ENCODE measurements at places on chromosomes 16 and 17. TPM values are rescaled to one million over a fixed set of nuclear protein-coding genes. Genes with fewer than 3 reads are reported as not detected.

The ANKRD40CL gene
- total RNA-seq: not detected

- H3K27ac ChIP-seq: no peak overlapping the region
- no peaks in the 10 kb centered on the region for H3K27me3 ChIP-seq
- DNase-seq: no peak
- no peak overlapping the region for H3K4me3 ChIP-seq
These were observed 33.9 kb downstream of the CACNG1 start for GRCh38 chr17:67078292-67078691.

GRCh38 chr17:5126719-5127488 is 11.1 kb downstream of the USP6 start:
- peak; percentile 4 for DNase-seq
- peaks cover 21% of the 10 kb centered on the region for H3K27me3 ChIP-seq
- H3K27ac ChIP-seq: no peak overlapping the region
- H3K4me1 ChIP-seq: peaks cover 2% of the 10 kb centered on the region
- H3K4me3 ChIP-seq: no peak overlapping the region

GRCh38 chr17:41625602-41626001 is 1.2 kb upstream of the KRT17 start:
- no peaks in the 10 kb centered on the region for H3K4me1 ChIP-seq
- no peak for DNase-seq
- H3K27me3 ChIP-seq: no peaks in the 10 kb centered on the region
- H3K36me3 ChIP-seq: no peaks in the 10 kb centered on the region
- H3K4me3 ChIP-seq: no peak overlapping the region
- no peak overlapping the region for H3K27ac ChIP-seq

DNA sequence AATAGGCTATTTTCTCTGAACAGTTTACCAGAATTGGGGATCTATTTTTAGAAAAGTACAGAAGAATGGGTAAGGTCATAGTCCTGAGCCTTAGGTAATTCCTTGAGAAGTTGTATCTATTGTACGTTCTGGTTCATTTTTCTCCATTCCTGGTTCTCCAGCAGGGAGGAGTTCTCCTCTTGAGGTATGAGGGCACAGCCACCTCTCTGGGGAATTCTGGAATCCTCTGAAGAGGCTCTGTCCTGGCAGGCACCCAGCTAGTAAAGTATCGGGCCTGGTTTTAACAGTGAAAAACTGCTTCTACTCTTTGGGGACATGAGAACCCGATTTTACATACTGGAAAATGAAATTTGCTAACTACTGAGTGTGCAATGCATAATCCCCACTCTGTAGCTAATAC is 19.6 kb upstream of the PMFBP1 start:
- no peaks in the 10 kb centered on the region for H3K36me3 ChIP-seq
- no peak overlapping the region for H3K4me3 ChIP-seq
- DNase-seq: no peak
- H3K4me1 ChIP-seq: no peaks in the 10 kb centered on the region
- no peaks in the 10 kb centered on the region for H3K27me3 ChIP-seq

DNA sequence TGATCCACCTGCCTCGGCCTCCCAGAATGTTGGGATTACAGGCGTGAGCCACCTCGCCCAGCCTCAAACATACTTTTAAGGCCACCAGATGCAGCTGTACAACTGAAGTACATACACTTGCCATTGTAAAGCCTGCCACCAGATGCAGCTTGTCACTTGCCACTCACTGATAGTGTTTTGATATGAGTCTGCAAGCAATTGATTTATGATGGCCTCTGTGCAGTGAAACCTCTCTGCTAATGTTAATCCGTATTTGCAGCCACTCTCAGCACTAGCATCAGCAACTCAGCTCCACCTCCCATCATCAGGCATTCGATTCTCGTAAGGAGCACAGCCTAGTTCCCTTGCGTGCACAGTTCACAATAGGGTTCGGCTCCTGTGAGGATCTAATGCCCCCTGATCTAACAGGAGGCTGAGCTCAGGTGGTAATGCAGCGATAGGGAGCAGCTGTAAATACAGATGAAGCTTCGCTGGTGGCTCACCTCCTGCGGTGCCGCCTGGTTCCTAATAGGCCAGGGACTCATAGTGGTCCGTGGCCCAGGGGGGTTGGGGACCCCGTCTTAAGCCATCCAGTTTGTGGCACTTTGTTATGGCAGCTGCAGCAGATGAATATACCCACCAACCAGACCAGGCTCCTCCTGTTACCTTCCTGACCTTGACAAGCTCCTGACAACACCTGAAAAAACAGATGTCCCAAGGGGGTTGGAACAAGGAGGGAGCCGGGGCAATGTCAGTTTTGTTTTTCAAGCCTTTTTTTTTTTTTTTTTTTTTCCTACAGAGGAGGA is 1.3 kb upstream of the HERPUD1 start:
- no peaks in the 10 kb centered on the region for H3K27me3 ChIP-seq
- peaks cover 30% of the 10 kb centered on the region for H3K36me3 ChIP-seq
- peak overlapping the region; percentile 99 for H3K27ac ChIP-seq
- H3K4me1 ChIP-seq: peaks cover 25% of the 10 kb centered on the region
- peak overlapping the region; percentile 99 for H3K4me3 ChIP-seq
- DNase-seq: no peak

GRCh38 chr16:74902161-74902560 is 82.8 kb downstream of the WDR59 start:
- DNase-seq: no peak
- H3K36me3 ChIP-seq: peaks cover 30% of the 10 kb centered on the region
- no peaks in the 10 kb centered on the region for H3K27me3 ChIP-seq
- H3K27ac ChIP-seq: no peak overlapping the region

- H3K4me3 ChIP-seq: no peak within 1 kb of the TSS
- peaks cover 41% of the 10 kb centered on the region for H3K27me3 ChIP-seq
- no peaks in the 10 kb centered on the region for H3K4me1 ChIP-seq
- DNase-seq: no peak
- no peaks in the 10 kb centered on the region for H3K36me3 ChIP-seq
These were observed at the start of gene CDH11 for GRCh38 chr16:65121870-65122723. TSS of gene CDH11 (minus strand) at chr16:65122063. CDS start at chr16:65004869, 117,194 bp downstream.

- no peak overlapping the region for H3K27ac ChIP-seq
- H3K27me3 ChIP-seq: peaks cover 11% of the 10 kb centered on the region
- no peak for DNase-seq
- H3K36me3 ChIP-seq: peaks cover 2% of the 10 kb centered on the region
- H3K4me1 ChIP-seq: peaks cover 9% of the 10 kb centered on the region
These were observed 4.4 kb upstream of the SLC39A11 start for GRCh38 chr17:73096866-73097265.

DNA sequence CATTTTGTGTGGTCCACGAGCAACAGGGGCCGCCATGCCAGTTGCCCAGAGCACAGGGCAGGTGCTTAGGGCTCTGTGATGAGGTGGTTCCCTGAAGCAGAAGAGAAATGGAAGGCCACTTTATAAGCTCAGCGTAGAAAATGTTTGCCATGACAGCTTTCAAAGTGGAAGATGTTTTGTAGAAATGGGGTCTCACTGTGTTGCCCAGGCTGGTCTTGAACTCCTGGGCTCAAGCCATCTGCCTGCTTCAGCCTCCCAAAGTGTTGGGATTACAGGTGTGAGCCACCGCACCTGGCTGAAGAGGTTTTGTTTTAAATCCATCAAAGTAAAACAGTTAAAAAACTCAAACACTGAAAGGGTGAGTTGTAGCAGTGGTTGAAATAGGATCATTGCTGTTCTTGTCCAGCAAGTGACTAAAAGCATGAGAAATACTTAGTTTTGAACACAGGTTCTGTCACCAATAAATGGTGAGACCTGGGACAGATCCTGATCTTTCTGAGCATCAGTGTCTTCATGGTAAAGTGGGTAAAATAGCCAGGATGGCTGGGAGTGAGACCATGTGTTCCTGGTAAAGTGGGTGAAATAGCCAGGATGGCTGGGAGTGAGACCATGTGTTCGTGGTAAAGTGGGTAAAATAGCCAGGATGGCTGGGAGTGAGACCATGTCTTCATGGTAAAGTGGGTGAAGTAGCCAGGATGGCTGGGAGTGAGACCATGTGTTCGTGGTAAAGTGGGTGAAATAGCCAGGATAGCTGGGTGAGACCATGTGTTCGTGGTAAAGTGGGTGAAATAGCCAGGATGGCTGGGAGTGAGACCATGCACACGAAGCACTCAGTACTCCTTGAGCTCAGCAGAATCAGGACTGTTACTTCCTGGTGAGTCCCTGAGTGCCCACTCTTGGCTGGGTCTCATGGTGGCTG is 46.0 kb downstream of the BANP start:
- H3K27ac ChIP-seq: no peak overlapping the region
- peaks cover 21% of the 10 kb centered on the region for H3K36me3 ChIP-seq
- H3K4me3 ChIP-seq: no peak overlapping the region
- no peaks in the 10 kb centered on the region for H3K4me1 ChIP-seq
- DNase-seq: no peak
- no peaks in the 10 kb centered on the region for H3K27me3 ChIP-seq

The TM4SF5 gene
- not detected for total RNA-seq

GRCh38 chr17:13485327-13485726 is 116.4 kb downstream of the HS3ST3A1 start:
- no peaks in the 10 kb centered on the region for H3K36me3 ChIP-seq
- no peaks in the 10 kb centered on the region for H3K27me3 ChIP-seq
- no peak for DNase-seq
- H3K4me1 ChIP-seq: no peaks in the 10 kb centered on the region
- no peak overlapping the region for H3K4me3 ChIP-seq

The VTN gene
- total RNA-seq: 0.12 TPM

GRCh38 chr16:86211800-86212199 is 298.5 kb upstream of the FOXF1 start:
- H3K27ac ChIP-seq: no peak overlapping the region
- H3K4me3 ChIP-seq: no peak overlapping the region
- no peaks in the 10 kb centered on the region for H3K36me3 ChIP-seq
- no peak for DNase-seq
- no peaks in the 10 kb centered on the region for H3K27me3 ChIP-seq

The ZNF500 gene
- 18.7 TPM for total RNA-seq

- H3K36me3 ChIP-seq: no peaks in the 10 kb centered on the region
- peaks cover 3% of the 10 kb centered on the region for H3K4me1 ChIP-seq
- no peak overlapping the region for H3K27ac ChIP-seq
- no peak overlapping the region for H3K4me3 ChIP-seq
- H3K27me3 ChIP-seq: peaks cover 52% of the 10 kb centered on the region
These were observed 7.0 kb upstream of the ARHGAP23 start for GRCh38 chr17:38421171-38421841.

GRCh38 chr16:89704281-89704680 is 2.8 kb upstream of the SPATA2L start:
- no peak overlapping the region for H3K4me3 ChIP-seq
- H3K27ac ChIP-seq: no peak overlapping the region
- H3K4me1 ChIP-seq: peaks cover 18% of the 10 kb centered on the region
- no peaks in the 10 kb centered on the region for H3K36me3 ChIP-seq
- no peak for DNase-seq

- peaks cover 17% of the 10 kb centered on the region for H3K27me3 ChIP-seq
- H3K4me3 ChIP-seq: no peak overlapping the region
- H3K36me3 ChIP-seq: peaks cover 4% of the 10 kb centered on the region
- H3K4me1 ChIP-seq: peaks cover 49% of the 10 kb centered on the region
- H3K27ac ChIP-seq: no peak overlapping the region
- no peak for DNase-seq
These were observed 16.4 kb upstream of the HERPUD1 start for GRCh38 chr16:56915336-56916119.

The ST6GALNAC2 gene
- not detected for total RNA-seq

- H3K4me1 ChIP-seq: peaks cover 33% of the 10 kb centered on the region
- no peak overlapping the region for H3K27ac ChIP-seq
- no peaks in the 10 kb centered on the region for H3K36me3 ChIP-seq
- peak overlapping the region; percentile 75 for H3K4me3 ChIP-seq
- H3K27me3 ChIP-seq: no peaks in the 10 kb centered on the region
These were observed 13.9 kb downstream of the GRB7 start for GRCh38 chr17:39751637-39752036.

- peaks cover 5% of the 10 kb centered on the region for H3K36me3 ChIP-seq
- H3K27me3 ChIP-seq: no peaks in the 10 kb centered on the region
- no peak for DNase-seq
- H3K4me3 ChIP-seq: no peak overlapping the region
- H3K4me1 ChIP-seq: peaks cover 13% of the 10 kb centered on the region
- no peak overlapping the region for H3K27ac ChIP-seq
These were observed 8.5 kb upstream of the KPNB1 start for GRCh38 chr17:47641202-47641601.

The HOXB7 gene
- 0.25 TPM for total RNA-seq

DNA sequence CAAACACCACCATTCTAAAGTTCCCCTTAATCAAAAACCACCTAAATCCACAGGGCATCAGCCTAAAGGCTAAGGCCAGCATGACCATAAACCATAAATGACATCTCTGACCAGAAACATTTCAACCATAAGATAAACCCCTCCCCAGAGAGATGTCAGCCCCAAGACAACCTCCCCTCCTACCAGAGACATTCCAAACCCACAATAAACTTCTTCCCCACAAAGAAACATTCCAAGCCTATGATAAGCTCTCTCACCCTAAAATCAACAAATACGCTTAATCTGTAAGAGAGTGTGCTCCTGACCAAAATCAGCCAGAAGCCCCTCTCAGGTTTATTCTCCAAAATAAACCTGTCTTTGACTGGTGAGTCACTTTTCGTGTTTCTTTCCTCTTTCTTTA is 54.8 kb downstream of the SLFN5 start:
- H3K27ac ChIP-seq: no peak overlapping the region
- DNase-seq: no peak
- peaks cover 5% of the 10 kb centered on the region for H3K4me1 ChIP-seq
- no peak overlapping the region for H3K4me3 ChIP-seq

DNA sequence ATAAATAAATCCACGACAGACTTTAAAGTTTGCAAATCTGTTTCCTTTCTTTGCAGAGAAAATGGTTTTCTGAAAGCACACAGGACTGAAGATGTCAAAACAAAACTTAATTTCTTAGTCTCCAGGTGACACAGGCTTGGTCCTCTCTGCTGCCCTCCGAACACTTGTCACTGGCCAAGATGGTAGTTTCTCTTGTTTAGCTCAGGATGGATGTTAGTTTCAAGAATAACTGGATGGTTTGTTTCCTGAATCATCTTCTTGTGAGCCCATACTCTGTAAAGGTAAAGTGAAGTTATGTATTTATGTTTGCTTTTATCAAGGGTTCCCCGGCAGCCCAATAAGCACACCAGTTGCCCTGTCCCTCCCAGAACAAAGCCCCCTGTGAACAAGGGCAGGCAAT is 9.9 kb upstream of the FLCN start:
- no peaks in the 10 kb centered on the region for H3K27me3 ChIP-seq
- H3K4me3 ChIP-seq: no peak overlapping the region
- no peak for DNase-seq
- peaks cover 42% of the 10 kb centered on the region for H3K36me3 ChIP-seq
- H3K27ac ChIP-seq: no peak overlapping the region

DNA sequence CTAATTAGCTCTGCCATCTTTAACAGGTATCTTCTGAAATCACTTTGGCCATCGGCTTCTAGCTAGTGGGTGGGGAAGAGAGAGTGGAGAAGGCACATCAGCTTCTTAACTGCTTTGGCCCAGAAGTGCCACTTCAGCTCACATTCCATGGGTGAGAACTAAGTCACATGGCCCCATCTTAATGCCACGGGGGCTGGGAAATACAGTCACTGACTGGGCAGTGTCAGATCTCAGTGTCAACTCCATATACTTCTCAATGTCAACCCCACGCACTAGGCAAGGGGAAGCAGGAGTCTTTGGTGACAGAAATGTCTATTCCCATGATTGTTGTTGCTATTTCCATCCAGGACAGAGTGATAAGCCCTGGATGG is 29.4 kb downstream of the CCR7 start:
- DNase-seq: no peak
- peaks cover 2% of the 10 kb centered on the region for H3K27me3 ChIP-seq
- H3K4me1 ChIP-seq: peaks cover 96% of the 10 kb centered on the region
- no peak overlapping the region for H3K4me3 ChIP-seq

- no peaks in the 10 kb centered on the region for H3K27me3 ChIP-seq
- DNase-seq: no peak
- peaks cover 2% of the 10 kb centered on the region for H3K4me1 ChIP-seq
- peaks cover 41% of the 10 kb centered on the region for H3K36me3 ChIP-seq
- no peak overlapping the region for H3K27ac ChIP-seq
These were observed 50.6 kb downstream of the MED13 start for GRCh38 chr17:62014526-62014925.
